Stimulated activated naive CD4-positive, alpha-beta T cell (primary cell): ENCODE measurements at places on chromosomes 4 and X.
A peak's percentile ranks its signal among the peaks of the same experiment; 100 is the strongest.

GRCh38 chr4:10891866-10892265 is 207.3 kb upstream of the CLNK start:
- DNase-seq: no peak

- peak; percentile 3 for DNase-seq
These were observed 25.4 kb downstream of the MBNL3 start for GRCh38 chrX:132463411-132463810.

DNA sequence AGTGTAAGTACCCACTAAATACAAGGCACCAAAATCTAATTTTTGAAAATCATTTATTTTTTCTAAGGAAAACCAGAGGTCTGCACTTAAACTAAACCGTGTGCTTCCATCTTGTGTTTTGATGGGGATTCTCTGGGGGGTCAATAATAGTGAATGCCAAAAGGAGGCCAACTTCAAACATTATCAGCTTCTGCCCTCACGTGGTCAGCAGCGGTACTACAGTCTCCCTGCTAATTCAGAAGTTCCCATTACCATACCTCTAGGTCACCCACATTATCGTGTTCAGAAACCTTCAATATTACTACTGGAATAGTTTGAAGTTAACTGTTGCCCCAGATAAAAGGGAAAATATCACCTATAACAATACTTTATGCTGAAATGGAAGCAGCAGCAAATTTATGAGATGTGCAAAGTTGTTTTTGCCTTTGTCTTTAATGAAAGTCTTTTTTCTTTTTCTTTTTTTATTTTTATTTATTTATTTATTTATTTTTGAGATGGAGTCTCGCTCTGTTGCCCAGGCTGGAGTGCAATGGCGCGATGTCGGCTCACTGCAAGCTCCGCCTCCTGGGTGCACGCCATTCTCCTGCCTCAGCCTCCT is 17.3 kb downstream of the CTPS2 start:
- peak; percentile 41 for DNase-seq

- no peak for DNase-seq
These were observed 468.3 kb upstream of the BOD1L1 start for GRCh38 chr4:14095831-14096230.

GRCh38 chr4:123412700-123413512 is 16.3 kb downstream of the SPRY1 start:
- no peak for DNase-seq

DNA sequence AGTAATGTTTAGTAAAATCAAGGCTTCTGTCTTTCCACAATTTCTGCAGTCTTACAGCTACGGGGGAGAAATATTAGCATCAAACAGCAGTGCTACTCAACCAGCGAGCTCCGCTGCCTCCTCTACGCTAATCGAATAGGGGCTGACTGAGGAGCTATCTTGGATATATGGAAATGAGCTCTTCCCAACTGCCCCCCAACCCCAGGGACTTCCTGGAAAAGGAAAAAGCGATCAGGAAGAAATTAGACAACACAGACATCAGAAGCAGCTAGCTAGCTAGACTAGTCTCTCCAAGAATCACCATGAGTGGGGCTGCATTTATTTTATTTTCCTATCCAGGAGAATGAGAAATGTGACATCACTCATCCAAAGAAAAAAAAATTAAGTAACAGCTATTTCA is 7.6 kb downstream of the NKX6-1 start:
- no peak for DNase-seq

DNA sequence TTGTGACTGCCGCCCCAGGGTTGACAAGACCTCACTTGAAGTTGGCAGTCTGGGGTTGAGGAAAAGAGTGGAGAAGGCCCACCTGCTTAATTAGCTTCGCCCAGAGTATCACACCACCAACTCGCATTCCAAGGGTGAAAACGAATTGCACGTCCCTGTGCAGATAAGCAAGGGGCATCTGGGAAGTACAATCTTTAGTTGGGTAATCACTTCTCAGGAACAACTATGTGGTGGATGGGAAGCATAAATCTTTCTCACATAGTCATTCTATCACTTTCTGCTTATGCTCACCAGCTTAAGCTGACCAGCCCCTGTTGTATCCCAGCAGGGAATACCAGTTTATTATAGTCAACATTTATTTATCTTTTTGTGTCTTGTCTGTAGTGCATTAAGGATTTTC is 14.3 kb downstream of the SPCS3 start:
- DNase-seq: no peak

DNA sequence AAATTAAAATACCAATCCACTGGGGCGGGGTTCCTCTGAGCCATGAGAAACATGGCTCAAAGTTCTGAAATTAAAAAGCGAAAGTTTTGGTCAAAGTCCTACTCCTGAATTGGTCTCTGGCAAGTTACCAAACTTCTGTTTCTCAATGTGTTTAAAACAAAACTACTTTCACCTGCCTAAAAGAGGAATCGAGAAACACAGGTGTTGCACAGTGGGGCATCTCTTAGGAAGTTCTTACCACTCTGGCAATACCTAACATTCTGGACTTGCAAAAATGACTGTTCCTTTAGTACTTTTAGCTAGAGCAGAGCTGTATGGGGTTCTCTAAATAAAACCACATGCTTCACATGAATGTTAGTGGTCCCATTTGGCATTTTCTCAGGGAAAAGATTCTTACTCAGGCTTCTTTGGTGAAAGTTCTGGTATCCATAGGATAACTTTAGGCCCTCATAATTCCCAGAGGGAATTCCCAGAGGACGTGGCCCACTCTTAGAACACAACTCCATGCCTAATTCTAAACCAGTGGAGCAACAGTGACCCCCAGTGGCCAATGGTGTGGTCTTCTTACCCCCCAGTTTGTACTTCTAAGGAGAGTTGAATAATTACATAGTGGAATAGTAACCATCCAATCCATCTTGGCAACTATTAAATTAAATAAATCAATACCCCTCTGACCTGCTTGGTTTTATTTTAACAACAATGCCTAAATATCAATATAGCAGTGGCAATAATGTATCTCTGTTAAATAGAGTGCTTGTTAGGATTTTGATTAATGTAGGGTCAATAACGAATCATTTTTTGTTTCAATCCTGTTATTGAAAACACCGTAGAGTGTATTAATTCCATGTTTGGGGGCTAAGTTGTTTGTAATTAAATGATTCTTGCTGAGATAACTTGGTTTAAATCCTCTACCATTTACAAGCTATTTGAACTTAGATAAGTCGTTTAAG is 21.9 kb downstream of the BMP3 start:
- no peak for DNase-seq

GRCh38 chrX:1323315-1323714 is 13.3 kb upstream of the IL3RA start:
- DNase-seq: peak; percentile 13

DNA sequence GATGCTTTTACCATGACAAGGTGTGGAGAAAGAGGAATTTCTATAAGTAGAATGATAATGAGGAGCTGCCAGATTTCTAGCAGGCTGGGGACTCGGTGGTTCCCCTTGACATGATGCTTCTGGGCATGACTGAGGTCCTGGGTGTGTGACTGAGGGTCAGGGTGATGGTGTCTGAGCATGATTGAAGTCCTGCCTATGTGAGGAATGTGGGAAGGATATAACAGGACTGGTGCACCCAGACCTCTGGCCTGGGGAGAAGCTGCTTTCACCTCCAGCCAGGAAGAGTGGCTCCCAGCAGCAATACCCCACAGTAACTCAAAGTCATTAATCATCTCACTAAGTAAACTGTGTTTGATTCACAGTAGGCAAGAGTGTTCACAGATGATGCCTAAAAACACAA is 17.4 kb downstream of the SORBS2 start:
- no peak for DNase-seq

GRCh38 chrX:120823556-120823955 is 52.1 kb downstream of the CT47B1 start:
- DNase-seq: no peak

- no peak for DNase-seq
These were observed 553.2 kb upstream of the FAT1 start for GRCh38 chr4:187276736-187277408.

DNA sequence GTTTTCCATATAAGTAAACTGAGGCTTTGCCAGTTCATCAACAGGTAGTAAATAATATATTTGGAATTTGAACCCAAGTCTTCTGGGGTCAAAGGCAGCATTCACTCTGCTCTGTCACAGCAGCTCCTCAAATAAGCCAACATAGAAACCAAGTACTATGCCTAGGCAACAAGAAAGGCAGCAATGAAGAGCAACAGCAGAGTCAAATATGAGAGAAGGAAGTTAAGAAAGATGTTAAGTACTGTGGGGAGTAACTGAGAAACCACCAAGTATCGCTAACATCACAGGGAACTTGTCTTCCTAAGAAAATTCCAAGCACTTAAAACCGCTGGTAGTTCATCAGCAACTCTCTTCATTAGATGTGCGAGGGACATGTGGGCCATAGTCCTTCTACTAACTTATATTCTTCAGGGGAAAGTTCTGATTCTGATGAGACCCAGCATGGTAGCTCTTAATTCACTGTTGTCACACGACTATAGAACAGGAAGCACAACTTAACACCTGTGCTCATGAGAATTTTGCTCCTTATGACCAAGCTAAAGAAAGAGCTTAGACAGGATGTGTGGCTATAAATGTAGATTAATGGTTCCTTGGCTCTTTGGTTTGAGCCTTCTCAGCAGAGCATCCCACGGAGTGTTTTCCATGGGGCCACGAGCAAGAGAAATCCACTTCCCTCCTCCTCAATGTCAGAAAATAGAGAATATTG is 107.8 kb downstream of the AR start:
- DNase-seq: no peak

DNA sequence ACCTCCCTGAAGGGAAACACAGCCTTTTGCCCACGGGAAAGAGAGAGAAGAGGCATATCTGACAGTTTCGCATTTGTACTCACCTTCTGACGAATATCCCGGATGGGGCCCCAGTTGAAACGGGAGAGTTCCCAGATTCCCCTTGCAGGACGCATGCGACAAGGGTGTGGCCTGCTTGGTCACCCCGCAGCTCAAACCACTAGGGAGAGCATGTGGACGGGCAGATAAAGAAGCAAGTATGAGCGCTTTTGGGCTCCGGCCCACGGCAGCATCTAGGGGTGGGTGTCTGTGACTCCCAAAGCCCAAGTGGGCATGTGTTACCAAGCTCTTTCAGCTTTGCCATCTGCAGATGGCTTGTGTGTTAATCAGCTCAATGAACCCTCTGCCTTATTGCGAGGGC is 70.1 kb upstream of the MED14 start:
- DNase-seq: no peak

- DNase-seq: peak; percentile 46
These were observed 663 bp downstream of the CXorf38 start for GRCh38 chrX:40646489-40647306.

DNA sequence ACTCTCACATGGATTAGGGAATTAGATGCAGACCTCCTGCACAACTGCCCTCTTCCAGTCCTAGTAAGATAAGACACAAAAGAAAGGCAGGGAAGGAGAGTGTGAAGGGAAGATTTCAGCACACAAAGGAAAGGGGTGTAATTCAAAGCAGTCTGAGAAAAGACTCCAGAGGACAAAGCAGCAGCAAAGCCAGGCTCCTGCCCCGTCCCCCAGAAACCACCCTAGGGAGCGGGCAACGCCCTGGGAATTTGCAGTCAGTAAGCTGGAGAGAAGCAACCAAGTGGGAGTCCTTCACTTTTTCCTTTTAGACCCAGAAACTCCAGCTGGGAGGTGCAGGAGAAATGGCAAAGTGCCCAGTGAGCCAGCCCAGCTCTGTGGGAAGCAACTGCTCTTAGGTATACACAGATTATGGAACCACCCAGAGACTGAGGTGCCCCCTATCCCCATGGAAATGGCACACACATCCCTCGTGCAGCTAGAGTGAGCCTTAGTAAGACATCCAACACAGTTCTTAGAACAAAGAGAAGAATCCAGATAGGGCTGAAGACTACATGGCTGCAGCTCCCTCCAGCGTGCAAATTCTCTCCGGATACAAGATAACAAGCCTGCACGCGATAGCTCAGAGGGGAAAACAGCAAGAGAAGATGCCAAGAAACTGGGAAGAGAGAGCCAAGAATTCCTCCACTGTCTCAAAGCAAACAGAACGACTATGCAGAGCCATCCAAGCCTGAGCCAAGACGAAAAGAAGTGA is 26.5 kb upstream of the IRAK1 start:
- DNase-seq: no peak

DNA sequence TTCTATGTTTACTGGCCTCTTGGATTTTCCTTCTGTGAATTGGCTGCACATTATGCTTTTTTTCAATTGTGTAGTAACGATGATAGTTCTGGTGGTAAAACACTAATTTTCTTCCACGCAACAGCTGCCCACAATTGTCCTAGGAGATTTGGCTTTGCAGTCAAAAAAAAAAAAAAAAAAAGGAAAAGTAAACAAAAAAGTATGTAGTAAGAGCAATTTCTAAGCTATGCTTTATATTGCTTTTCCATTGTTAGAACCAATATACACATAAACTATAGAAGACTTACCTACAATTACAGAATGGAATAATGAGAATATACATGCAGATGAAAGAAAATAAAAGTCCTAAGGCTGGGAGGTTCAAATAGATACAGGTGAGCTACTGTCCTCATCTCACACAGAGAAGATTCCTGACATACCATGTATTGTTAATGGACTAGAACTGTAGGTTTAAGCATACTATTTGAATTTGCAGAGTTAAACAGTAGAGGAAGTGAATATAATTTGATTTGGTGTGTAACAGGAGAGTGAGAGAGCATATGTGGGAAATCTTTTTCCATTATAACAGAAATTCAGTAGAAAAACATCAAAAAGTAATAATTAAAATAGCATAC is 976.2 kb downstream of the RAB28 start:
- no peak for DNase-seq

GRCh38 chrX:63927848-63928247 is 142.8 kb upstream of the ARHGEF9 start:
- no peak for DNase-seq

GRCh38 chrX:3697220-3697684 is 16.2 kb downstream of the PRKX start:
- no peak for DNase-seq

GRCh38 chrX:128928636-128929035 is 594.7 kb downstream of the SMARCA1 start:
- DNase-seq: no peak

DNA sequence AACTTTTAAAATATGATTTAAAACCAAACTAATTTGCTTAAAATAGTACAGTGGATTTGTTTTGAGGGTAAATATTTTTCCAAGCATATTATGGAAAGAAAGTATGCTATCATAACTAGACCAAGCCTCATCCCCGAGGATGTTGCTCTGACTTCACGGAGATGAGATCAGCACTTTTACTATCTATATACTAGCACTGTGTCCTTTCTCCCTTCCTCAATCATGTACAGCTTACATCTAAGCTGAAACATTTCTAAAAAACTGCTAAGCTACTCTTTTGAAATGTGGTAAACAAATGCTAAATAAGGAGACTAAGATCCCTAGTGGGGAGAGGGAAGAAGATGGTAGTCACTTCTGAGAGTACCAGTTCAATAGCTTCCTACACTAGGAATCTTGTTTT is 23.8 kb downstream of the AMMECR1 start:
- no peak for DNase-seq

GRCh38 chr4:23041501-23041900 is 348.8 kb downstream of the GBA3 start:
- no peak for DNase-seq

DNA sequence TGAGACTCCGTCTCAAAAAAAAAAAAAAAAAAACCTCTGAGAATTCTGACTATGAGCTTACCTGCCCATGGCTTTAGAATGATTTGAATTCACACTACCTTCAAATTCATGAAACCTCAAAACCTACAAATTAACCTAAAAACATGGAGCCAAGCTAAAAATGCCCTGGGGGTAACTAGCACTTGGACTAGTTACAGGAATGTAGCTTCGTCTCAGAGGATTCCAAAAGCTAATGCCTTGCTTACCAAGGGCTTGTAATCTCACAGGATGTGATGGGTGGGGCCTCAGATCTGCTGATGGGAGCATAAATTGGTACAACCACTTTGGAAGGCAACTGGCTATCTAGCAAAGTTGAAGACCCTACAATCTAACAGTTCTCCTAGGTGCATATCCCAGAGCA is 79.4 kb upstream of the SPRY1 start:
- no peak for DNase-seq
